Fibroblast of skin of right quadriceps (primary cell): ENCODE measurements at places on chromosomes 4 and X.
A peak's percentile ranks its signal among the peaks of the same experiment; 100 is the strongest.

DNA sequence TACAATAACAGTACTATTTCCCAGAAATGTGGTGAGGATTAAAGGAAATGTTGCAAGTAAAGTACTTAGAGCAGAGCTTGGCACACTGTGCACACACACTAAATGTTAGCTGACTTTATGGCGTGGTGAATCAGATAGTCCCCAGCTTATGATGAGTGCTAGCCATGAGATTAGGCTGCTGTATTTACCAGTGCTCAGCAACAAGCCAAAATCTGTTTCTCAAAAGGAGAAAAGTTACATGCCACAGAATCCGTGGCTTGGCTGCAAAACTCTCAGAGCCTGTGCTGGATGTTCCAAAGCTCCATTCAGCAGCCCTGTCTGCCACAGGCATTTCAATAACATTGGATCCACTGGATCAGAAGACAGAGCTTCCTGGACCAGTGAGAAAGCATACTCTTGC, 12.8 kb upstream of the STBD1 start:
- DNase-seq = no peak

DNA sequence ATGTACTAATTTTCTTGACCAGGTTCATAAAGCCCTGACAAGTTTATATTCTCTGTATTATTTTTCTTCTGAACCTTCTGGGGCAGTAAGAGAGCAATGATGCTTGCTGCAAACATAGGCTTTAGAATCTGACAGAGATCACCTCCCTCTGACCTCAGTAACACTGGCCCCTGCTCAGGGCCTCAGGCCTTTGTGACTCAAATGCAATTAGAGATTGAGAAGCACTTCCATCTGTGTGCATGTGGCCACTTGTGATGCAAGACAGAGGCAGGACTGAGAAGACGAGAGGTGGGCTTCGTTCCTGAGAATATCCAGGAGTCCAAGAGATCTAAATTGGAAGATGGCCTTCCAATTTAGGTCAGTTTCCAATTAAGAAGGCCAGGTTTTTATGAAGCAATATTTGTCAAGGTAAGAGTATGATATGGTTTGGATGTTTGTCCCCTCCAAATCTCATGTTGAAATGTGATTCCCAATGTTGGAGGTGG, 82.8 kb upstream of the VEGFC start:
- no peak for DNase-seq

DNA sequence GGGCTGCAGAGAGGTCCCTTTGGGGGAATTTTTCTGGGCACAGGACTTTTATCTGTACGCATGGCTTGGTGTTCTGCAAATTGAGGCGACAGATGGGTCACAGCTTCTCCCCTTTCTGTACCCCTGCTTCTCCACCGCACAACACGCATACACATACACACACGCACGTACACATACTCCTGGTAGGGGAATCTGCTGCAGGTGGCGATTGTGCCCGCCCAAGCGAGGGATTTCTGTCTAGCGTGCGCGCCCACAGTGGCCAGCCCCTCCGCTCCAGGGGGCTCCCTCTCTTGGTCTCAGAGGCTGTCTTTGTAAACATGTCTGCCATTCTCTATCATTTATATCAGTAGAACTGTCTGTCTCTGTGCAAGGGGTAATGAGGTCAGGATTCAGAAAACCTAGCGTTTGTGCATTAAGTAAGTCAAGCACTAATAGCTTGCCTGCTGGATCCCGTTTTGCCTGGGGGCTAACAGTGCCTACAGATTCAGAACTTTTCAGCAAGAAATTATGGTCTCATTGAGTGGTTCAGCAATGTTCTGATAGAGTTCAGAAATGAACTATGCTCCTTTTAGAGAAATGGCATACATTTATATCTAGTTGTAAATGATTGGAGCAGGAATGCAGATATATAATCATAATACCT, 2.2 kb downstream of the GRID2 start:
- no peak for DNase-seq

GRCh38 chrX:69306063-69306404, 140.8 kb upstream of the PJA1 start:
- DNase-seq = no peak

- no peak for DNase-seq
These were observed 243.6 kb downstream of the NPFFR2 start for GRCh38 chr4:72275381-72275780.

GRCh38 chrX:110087485-110088356, 84.8 kb downstream of the TMEM164 start:
- peak; percentile 94 for DNase-seq

DNA sequence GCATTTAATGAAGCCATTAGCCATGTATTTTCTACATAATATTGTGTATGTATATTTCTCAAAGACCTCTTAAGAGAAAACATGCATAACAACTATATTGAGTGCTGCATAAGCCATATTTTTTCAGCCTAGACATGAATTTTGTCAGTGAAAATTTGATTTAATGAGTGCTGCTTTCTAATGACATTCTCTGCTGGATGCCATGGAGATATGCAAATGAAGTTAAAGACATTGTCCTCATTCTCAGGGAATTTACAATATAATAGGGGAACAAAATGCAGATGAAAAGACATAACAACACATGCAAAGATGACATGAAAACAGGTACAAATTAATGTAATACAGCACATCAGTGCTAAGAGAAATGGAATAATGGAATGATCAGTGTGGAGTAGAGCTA, 118.7 kb downstream of the ATOH1 start:
- no peak for DNase-seq

DNA sequence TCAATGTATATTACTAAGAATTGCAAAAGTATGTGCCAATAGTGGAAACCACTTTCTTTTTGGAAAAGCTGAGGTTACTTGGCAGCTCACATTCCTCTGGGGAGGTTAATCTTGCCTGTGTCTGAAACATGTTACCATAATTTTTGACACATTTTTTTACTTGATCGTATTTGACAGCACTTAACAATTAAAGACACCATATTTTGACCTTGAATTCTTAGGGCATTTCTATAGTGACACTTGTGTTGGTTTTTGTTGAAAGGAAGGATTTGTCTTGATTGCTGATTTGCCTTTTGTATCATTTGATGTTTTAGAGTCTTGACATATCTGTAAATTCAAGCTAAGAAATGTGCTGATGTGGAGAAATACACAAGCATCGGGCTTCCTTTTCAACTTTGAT, 2135.5 kb downstream of the PCDH7 start:
- DNase-seq = no peak

DNA sequence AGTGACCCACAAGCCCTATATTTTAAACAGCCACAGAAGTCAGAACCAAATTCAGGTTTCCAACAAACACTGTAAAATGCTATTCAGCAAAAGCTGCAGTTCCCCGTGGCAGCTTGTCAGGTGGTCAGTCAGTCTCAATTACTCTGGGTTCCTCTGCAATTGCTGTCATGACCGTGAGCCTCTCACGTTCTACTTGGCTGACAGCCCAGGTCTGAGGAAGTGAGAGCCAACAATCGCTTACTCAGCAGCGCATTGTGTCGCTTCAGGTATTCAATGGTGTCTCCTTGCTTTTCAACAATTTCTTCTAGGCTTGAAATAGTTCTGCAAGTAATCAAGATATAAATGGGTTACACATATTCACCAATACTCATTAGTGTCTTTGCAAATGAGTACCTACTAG, 25.8 kb downstream of the TRIM75 start:
- DNase-seq = peak; percentile 16

DNA sequence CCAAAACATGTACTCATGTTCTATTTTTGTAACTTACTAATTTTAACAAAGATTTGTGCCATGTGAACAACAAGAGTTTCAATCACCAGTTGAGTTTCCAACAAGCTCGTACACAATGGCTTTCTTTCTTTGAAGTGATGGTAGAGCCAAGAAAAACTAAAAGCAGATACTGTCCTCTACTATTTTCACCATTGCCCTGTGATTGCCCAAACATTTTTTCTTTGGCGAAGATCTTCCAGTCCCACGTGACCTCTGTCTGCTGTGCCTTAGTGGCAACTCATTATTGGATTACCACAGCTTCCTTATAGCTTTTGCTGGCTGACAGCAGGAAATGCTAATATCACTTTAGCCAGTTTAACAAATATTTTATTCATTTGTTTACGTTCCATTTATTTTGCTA, 1147.1 kb downstream of the STIM2 start:
- no peak for DNase-seq

- DNase-seq = no peak
These were observed 27.7 kb downstream of the CHST7 start for GRCh38 chrX:46601283-46601682.

GRCh38 chr4:188892837-188893236, 753.6 kb downstream of the TRIML1 start:
- DNase-seq = no peak

DNA sequence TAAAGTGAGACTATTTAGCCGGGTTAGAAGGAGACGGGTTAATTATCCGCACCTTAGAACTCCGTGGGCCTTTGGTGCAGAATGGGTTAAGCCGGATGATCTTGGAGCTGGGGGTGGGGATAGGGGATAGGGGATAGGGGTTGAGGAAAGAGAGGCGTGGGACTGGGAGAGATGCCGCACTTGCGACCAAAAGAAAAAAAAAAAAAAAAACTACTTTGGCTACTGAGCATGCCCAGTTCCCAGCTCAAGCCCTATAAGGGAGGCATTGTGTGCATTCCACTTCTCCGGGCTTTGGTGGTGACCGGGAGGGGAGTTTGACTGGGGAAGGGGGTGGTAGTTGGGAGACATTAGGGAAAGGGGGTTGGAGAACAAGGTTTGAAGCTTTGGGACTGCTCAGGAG, at the start of gene SLITRK4:
Gene SLITRK4 (minus strand): TSS at position 187 of the 400 bp plus-strand sequence. CDS start 4,993 bp downstream, outside the sequence.
- DNase-seq = no peak

GRCh38 chr4:140242357-140243277, 88.6 kb upstream of the MAML3 start:
- DNase-seq = no peak

DNA sequence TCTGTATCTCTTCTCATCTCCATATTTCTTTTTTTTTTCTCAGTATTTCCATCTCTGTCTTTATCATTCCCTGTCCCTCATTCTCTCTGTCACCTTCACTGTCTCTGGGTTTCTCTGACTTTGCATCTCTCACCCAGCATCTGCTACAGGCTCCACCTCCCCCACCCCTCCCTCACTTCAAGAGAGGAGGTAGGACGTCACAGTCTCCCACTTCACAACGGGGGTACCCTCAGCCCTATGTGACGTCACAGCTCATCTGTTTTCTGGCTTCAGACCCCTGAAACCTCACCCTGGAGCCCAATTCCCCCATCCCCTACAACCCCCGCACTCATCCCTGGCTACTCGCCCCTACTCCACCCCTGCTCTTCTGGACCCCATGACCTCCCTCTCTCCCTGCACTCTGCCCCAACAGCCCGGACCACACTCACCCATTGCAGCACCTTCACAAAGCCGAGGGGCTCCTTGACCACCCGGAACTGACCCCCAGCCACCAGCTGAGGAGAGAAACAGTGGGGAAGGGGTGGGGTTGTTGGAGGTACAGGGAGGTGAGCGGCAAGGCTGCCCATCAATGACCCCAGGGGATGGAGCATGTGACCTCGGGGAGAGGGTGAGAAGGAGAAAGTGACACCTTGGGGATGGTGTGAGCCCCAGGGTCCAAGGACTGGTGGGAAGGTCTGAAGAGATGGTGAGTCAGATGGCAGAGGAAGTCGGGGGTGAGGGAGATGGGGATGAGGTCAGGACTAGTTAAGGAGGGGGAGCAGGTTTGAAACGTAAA, 1.3 kb downstream of the SYP start:
- no peak for DNase-seq

GRCh38 chr4:83083925-83084475, 30.5 kb downstream of the PLAC8 start:
- no peak for DNase-seq

DNA sequence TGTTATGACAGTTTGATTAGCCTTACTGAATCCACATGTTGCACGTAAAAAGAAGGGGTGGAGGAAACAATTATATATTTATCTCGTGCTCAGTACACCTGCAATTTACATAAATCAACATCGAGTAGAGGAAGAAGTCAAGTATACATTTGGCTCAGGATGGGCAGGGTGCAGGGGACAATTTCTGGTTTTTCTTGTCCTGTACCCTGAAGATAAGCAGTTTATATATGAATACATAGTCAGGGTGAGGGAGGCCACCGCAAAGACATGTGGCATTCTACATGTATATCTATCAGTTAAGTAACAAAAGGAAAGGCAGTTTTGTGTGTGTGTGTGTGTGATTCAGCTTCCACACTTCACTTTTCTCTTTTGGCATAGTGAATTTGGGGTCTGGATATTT, 11.1 kb upstream of the EREG start:
- no peak for DNase-seq

- DNase-seq = no peak
These were observed 743 bp downstream of the NKAP start for GRCh38 chrX:119942831-119943184.

DNA sequence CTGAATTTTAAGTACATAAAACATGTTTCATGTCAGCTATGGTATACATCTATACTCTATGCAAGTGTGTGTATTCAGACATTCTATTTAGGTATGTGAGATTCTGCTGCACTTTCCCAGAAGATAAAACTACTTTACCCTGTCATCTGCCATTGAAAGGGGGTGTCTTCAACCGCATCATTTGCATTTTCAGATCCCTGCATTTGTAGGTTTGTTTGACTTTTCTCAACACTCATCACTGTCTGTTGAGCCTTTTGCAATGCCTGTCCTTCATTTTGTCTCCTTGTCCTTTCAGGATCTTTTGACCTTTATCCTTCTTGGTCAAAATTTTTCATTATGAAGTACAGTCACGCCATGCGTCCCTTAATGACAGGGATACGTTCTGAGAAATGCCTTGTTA, 103.5 kb downstream of the TMA16 start:
- DNase-seq = no peak

DNA sequence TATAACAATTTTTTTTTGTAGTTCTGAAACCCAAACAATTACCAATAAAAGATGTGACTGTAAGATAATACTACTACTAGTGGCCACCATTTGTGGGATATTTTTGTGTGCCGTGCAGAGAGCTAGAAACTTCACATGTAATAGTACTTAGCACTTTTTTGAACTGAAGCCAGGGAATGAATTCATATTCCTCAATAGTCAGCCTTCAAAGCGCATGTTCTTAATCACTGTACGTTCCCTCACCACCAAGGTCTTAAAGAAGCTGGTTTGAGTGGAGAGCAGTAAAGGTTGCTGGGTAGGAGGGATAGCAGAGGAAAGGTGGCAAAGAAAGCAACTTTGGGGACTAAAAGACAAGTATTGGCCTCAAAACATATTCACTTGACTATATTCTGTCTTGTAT, 9.6 kb upstream of the RUFY3 start:
- no peak for DNase-seq
